H4 (cell line): ENCODE measurements at places on chromosomes 5 and 9. TPM values are rescaled to one million over a fixed set of nuclear protein-coding genes. Genes with fewer than 3 reads are reported as not detected.

Gene PPP3R2
- total RNA-seq = not detected in 2 replicates

Gene PCDHB10
- 2.9 and 4.5 TPM in 2 replicates for total RNA-seq

DNA sequence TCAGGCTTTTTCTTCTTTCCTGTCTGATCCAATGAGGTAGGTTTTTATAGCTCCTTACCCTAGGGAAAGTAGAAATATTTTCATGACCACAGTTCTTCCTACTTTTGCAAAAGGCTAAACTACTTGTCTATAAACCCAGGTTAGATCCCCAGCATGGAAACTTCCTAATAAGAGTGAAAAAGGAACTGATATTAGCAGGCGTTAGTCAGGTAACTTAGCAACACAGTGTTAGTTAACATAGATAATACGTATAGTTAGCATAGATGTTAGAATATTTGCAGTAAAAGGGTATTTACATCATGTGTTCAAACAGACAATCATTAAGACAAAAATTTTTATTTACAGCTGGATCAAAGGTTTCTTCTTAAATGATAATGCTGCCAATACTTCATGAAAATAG lies 162.9 kb upstream of the DAB2 start:
- no peak for DNase-seq

DNA sequence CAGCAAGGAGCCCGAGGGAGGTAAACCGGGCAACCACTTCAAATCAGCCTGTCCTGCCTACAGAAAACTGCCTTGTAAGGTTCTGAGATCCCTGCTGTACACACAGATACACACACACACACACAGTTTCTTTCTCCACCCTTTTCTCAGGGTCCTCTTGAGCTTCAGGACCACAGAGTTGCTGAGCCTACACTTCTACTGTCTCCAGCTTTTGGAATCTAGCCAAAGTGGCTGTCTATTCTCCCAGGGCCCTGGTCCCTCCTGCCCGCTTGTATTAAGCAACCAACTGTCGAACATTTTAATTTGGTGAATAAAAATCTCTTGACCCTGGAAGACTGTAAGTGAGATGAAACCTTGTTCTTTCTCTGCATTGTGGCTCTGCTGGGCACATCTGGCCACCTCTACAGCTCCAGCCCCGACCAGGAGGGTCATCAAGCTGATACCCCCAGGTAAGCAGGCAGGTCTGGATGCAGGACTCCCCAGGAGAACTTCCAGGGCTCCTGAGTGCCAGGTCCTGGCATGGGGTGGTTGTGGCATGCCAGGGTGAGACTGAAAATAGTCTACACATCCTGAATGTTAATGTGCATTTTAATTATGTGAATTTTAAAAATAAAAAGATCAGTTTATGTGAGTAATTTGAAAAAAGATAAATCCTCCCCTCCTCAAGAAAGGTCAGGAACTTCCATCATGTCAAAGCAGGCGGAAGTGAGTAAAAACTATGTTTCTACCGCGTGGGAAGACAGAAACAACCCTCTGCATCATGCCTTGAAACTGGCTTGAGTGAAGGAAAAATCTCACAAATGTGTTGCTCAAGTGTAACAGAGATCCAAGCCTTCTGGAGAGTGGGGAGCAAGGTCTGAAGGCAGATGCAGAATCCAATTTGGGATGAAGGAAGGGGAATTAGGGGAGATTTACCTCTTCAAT lies 15.0 kb upstream of the S1PR3 start:
- no peak for DNase-seq

GRCh38 chr5:14101922-14102321 lies 41.2 kb upstream of the TRIO start:
- DNase-seq = no peak

DNA sequence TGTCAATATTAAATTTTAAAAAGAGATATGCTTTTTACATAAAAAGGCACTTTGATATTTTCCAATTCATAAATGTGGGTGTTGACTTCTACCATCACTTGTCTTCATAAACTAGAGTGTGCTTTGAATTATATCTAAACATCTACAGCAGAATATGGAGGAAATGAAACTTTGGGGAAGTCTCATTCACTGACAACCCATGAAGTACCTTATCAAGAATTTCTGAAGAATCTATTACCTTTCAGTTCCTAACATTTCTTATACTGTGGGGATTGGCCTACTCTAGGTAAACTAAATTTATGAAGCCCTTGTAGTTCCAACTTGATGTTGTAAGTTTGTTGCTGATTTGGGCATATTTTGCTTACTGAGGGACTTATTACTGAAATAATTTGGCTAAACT lies 81.9 kb downstream of the EMB start:
- no peak for DNase-seq

DNA sequence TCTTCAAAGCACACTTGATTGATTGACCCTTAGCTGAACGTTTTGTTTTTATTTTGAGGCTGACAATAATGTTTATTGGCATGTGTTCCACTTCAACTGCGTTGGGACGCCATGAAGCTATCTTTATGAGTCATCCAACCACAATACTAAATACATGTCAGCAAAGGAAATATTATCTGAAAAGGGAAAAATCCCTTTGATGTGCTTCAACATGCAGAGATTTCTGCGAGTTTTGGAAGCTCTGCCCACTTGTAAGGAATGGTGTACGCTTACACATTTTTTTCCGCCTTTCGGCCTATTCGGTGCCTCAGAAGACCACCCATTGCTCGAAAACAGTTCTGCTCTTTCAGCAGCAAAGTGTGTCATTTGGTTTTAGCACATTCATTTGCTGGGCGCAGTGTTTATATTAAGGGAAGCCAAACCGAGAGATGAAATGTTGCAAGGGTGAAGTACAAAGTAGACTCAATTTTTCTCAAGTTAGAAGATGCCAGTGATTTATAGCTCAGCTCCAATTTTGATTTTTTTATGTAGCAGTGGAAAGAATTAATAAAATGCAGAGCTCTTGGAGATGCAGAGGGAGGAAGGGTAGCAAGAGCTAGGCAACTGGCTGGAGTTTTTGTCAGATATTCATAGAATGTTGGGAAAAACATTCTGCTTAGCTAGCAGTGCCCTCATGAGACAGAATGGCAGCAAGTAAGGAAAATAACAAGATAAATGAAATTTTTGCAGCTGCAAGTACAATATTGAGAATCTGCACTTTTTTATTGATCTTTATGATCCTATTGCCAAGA lies 68.9 kb downstream of the PRDM6 start:
- peak; percentile 89 for DNase-seq

DNA sequence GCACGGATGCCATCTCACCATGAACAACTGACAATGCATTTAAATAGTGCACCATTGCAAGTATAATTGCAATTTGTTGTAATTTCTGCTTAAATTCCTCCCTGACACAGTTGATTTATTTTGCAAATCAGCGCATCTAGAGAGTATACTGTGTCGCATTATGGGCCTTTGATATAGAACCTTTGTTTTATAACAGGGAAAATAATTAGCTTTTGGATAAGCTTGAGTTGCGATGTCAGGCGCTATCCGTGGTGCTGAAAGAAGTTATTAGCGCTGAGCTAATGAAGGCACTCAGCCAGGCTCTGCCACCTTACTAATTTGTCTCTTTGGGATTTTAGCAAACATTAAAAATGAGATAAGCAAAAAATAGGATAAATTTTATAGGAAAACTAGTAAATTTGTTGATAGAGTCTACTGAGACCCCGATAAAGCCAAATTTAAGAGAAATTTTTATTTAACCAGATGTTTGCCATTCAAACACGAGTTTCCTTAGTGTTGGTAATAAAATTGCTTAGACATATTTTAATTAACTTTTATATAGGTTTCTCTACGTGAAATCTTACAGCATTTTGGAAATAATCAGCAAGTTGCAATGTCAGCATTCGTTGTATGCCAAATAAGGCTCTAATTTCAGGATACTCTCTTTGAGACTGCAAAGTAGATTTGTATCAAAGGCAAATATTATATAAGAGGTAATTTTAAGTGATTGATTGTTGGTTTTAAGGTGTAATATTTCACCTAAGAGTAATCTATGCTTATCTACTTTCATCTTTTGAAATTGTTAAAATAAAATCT lies 355.5 kb downstream of the TLR4 start:
- DNase-seq = no peak

- peak; percentile 8 for DNase-seq
Observed at GRCh38 chr5:166377756-166378155, 1913.7 kb upstream of the WWC1 start.

DNA sequence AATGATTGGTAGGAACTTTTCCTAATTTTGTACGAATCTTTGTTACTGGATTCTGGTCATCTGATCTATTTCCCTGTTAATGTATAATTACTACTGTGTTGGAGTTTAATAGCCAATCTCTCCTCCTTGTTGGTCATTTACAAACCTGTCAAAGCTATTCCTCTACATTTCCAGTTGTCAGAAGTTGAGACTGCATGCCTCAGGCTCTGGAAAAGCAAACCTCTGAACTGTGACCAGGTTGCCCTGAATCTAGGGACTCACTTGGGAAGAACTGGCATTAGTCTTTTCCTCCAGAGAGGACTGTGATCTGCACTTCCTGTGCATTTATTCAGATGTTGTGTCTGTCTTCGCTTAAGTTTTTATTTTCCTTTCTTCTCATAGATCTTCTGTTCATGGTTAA lies 16.1 kb downstream of the PDLIM4 start:
- no peak for DNase-seq

DNA sequence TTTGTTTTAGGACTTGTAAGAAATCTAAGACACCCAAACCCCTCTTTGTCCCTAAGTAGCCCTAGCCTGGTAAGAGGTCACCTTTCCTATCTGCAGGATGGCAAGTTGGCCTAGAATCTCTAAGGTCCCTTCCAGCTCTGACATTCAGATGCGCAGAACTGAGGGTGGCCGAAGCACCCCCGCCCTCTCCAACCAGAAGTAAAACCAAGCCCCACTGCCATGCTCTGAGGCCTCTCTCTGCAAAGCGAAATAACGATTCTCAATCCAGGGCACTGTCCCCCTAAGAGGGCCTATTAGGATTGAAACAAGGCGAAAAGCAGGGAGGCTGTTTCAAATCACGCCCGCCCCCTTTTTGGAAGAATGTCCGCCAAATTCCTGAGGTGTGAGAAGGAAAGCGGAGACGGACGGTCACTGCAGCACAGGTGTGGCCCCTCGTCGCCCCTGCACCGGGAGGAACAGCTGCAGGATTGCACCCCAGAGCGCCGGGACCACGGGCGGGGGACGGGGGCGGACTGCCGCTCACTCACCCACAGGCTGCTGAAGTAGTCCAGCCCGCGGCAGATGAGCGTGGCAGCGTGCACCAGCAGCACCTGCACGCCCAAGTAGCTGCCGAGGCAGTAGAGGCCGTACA lies 824 bp downstream of the TMEM245 start:
- no peak for DNase-seq
